Hypothalamus (tissue), 51 donors: ENCODE measurements at places on chromosomes 6 and 20.

DNA sequence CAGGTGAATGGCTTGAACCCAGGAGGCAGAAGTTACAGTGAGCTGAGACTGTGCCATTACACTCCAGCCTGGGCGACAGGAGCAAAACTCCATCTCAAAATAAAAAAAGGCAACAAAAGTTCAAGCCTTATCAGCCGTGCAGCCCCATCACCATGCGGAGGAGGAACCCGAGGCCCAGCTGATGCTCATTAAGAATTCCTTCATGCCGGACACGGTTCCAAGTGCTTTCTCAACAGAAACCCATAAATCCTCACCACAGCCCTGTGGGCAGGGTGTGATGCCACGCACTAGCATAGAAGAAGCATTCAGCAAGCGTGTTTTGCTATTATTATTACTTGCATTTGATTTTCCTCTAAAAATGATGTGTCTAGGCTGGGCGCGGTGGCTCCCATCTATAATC lies 56.3 kb downstream of the PREX1 start:
- DNase-seq = no peak

GRCh38 chr6:4781967-4782575 lies 5.9 kb downstream of the CDYL start:
- no peak for DNase-seq

GRCh38 chr6:37260040-37260439 lies 2.1 kb upstream of the TMEM217 start:
- DNase-seq = no peak

GRCh38 chr6:152726313-152726712 lies 24.3 kb upstream of the VIP start:
- DNase-seq = no peak

GRCh38 chr20:10412591-10413408 lies 21.2 kb downstream of the MKKS start:
- no peak for DNase-seq

DNA sequence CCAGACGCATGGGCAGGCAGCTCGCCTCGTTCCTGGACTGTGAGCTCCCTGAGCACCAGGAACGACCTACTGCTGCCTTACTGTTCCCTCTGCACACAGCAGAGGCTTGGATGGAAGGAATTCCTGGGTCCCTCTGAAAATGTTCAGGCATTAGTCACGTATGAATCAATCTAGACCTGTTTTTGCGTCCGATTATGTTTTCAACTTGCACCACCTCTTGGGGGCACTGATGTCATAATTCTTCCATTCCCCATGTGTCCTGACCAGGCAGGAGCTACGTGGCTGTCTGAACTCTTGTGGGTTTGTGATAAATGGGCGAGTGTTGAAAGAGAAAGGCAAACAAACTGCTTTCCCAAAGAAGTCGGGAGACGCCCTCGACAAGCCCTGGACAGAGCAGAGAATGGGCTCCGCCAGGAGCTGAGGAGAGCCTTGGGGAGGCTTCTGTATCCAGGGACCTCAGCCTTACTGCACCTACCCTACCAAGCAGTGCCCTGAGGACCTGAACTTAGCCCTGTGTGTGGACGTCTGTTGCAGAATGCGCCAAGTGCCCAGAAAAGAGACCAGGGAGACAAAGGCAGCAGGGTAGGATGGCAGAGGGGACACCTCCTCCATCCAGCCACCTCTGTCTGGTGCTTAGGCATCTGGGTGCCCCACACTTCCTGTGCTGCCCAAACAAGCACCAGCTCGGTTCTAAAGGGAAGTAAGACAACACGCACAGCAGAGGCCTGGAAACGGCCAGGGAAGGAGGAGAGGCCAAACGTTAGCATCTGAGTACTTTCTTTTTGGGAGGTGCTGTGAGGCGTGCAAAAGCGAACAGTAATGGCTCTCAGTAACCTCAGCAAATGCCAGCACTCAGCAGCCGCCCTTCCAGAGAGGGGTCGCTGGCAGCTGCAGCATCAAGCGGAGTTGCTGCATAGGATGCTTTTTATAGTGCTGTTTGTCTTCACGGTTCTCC lies 124.2 kb downstream of the LY86 start:
- no peak for DNase-seq

DNA sequence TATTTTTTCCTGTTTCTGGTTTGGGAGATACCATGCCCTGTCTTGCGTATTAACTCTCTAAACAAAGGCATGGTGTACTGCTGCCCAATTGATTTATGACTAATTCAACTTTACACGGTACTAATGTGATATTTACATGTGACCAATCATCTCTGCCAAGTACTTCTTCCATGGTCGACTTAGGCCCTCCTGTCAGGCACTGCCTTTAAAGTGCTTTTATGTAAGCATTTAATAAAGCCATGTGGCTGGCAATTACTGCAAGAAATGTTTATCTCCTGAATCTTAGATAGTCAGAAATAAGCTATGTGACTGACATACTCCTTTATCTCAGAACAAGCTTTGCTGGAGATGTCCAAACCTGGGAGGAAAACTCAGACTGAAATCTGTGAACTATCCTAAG lies 323.4 kb downstream of the BTBD3 start:
- no peak for DNase-seq

- DNase-seq = no peak
Measured at GRCh38 chr6:16487996-16488674, 249.7 kb downstream of the GMPR start.

GRCh38 chr6:18532139-18532538 lies 145.0 kb downstream of the RNF144B start:
- no peak for DNase-seq

GRCh38 chr6:161417717-161418462 lies 144.0 kb upstream of the AGPAT4 start:
- DNase-seq = no peak
